Right renal cortex interstitium (tissue), 3 donors: ENCODE measurements at places on chromosomes 1 and 21. TPM values are rescaled to one million over a fixed set of nuclear protein-coding genes. Genes with fewer than 3 reads are reported as not detected.

- DNase-seq = no peak
Measured at GRCh38 chr1:53639251-53639763, 99.7 kb downstream of the GLIS1 start.

DNA sequence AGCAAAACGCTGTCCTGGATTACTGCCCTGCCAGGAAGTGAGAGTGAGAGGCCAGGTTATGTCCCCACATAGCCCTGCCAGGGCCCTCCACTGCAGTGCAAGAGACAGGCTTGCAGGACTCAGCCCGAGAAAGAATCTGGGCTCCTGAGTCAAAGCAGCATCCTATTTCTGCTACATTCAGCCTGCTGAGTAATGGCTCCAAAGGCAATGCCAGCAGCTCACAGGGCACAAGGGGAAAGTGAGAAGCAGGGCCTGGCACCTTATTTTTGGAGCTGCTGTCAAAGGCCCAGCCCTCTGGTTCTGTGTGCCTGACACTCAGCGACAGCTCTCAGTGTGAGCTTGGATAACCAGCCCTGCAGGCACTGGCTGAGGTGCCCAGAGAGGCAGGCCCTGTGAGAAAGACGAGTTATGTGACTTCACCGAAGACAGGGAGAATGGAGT lies 83.9 kb downstream of the DTL start:
- no peak for DNase-seq

DNA sequence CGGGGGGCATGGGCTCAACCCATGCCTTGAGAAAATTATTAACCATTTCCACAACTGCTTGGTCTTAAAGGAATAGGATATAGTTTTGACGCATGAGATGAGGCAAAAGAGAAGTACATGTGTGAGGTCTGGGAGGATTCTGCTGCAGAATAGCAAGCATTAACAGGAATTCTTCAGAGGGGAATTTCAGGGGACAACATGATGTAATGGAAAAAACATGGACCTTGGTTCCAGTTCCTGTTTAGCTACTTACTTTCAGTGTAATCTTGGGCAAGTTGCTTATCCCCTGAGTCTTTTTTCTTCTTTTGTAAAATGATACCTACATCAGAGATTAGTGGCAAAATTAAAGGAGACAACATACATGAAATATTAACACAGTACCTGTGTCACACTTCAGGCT lies 85.6 kb downstream of the PRRX1 start:
- no peak for DNase-seq

DNA sequence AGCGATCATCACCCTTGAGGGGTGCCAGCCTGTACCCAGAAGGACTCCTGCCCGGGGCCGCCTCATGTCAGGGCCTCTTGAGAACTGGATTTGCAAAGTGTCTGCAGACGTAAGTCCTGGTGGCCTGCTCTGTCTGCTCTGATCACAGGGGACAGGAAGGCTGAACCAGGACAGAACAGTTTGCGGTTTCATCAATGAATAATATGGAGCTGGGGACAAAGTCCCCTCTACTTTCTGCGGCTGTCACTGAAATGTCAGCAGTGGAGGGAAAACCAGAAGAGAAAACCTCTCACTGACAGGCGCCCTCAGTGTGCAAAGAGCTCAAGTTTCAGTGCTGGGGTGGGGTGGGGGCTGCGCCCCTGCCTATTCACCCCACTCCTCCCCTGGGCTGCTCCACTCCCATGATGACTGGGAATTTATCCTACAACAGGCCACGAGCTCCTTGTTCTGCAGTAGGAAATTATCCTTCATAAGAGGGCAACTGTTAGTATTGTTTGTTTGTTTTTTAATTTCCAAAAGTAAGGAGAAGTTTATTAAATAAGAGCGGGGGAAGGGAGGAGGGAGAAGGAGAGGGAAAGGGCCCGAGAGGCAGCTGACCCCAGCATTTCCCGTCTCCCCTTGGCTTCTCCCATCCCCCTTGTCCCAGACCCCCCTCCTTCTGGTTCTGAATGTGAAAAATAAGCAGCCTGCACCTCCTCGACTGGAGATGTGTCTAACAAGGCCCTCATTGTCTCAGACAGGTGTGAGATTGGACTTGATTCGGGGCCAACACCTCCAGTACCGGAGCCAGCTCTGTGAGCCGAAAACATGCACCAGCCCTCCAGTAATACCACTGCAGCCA lies 149.2 kb downstream of the CLIC6 start:
- DNase-seq = no peak

- DNase-seq = no peak
Measured at GRCh38 chr1:8025671-8026144, 401 bp downstream of the ERRFI1 start.

DNA sequence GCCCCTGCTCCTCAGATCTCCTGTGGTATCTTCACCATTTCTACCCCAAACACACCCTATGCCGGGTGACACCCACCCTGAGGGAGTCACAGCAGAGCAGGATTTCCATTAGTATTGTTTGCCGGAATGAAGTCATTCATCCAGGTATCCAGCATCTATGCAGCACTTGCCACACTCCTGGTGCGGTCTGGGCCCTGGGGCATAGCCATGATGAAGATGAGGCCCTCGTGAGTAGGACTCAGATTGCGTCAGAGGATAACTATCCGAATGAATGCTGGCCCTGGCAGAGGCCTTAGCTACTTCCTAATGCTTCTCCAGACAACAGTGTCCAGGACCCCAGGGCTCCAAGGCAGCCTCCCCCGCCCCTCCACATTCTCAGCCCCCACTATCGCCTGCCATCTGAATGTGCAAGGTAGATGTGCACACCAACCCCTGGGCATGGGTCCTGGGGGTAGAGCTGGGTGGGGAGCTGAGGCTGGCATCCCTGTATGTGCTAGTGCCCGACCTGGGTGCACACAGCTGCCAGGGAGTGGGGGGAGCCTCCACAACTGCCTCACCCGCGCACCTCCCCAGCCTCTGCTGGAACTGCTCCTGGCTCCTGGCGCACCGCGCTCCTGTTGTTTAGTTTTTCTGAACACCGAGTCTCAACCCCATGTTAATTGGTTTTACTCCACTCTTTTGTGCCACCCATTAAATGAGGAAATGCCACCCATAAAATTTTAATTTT lies 25.5 kb upstream of the ZC3H12A start:
- no peak for DNase-seq

DNA sequence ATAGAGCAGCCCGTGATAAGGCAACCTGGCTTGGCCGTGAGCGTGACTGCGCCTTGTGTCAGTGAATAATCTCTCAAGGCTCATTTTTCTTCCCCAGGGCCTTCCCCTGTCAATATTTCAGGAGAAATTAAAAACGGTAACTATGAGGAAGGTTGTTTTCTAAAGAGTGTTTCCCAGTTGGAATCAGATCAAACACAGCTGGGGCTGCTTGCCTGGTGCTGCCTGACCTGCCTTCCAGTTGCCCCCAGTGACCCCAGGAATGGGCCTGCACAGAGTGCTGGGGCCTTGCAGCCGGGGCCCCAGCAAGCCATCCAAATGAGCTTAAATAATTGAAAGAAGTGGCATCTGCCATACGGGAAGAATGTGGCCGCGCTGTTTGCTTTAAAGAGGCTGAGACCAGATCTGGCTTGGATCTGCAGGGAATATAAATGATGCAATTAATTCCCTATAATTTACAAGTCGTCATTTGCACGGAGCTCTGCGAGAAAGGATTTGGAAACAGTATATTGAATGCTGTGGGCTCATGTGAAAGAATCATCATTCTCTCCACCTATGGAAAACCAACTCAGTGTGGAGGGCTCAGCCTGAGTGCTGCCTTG lies 203.9 kb downstream of the C1orf94 start:
- DNase-seq = no peak

The TRIM45 gene
- 15.1 TPM for polyA plus RNA-seq

The PKLR gene
- polyA plus RNA-seq = 5.4 TPM

The TRIM63 gene
- 0.82 TPM for polyA plus RNA-seq

GRCh38 chr1:233367057-233367803 lies 39.7 kb downstream of the MAP3K21 start:
- DNase-seq = no peak

- no peak for DNase-seq
Measured at GRCh38 chr1:211521102-211521815, 29.3 kb upstream of the RD3 start.

DNA sequence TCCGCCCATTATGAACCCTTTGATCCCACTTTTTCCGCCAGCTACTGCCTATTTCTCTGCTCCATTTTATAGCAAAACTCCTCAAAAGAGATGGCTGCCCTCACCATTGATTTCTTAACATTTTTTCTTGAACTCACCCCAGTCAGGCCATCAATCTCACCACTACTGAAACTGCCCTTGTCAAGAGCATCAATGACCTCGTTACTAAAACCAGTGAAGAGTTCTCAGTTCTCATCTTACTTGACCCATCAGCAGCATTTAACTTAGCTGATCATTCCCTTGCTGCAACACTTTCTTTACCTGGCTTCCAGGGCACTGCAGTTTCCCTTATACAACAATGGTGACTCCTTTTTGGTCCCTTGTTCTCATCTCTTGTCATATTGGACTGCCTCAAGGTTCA lies 35.2 kb upstream of the FASLG start:
- no peak for DNase-seq

The MFAP2 gene
- polyA plus RNA-seq = 186 TPM

- no peak for DNase-seq
Measured at GRCh38 chr1:175132436-175132835, 60.1 kb downstream of the KIAA0040 start.

The PCBP3 gene
- polyA plus RNA-seq = 1.1 TPM

The TTC34 gene
- 0.72 TPM for polyA plus RNA-seq

- no peak for DNase-seq
Measured at GRCh38 chr1:194731025-194731424, 1544.6 kb upstream of the B3GALT2 start.

DNA sequence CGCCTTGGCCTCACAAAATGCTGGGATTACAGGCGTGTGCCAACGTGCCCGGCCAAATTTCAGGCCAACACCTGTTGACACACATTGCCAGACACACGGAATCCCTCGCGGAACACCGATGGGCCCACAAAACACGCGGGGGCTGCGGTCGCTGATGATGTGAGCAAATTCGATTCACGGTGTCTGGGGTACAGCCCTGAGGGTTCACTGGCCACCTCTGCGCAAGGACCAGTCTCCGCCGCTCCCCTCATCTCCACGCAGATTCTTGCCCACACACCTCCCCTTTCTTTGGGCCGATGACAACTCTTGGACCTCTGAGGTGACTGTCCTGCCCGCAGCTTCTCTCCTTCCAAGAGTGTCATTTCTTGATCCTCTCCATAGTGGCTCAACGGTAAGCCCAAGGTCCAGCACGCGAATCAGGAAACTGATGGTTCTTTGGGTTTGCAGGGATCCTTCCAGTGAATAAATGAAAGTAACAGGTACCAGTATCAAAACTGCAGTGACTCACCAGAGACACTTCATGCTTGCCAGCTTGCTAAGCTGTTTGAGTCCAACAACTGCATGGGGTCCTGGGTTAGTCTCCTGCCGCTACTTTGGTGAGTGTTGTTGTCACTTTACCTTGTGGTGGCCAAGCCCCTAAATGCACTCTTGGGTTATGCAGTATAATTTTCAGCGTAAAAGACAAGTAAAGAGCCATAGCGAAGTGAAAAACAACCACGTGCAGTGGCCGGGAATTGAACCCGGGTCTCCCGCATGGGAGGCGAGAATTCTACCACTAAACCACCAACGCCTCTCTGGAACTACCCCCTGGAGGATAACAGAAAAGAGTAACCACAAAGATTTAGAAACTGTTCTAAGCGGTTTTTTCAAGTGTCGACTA lies 11.0 kb upstream of the RNU1-3 start:
- no peak for DNase-seq

The FOXD2 gene
- 4.8 TPM for polyA plus RNA-seq

- DNase-seq = no peak
Measured at GRCh38 chr1:190711069-190711468, 233.4 kb upstream of the BRINP3 start.

The KCNJ9 gene
- polyA plus RNA-seq = 0.08 TPM

- no peak for DNase-seq
Measured at GRCh38 chr1:198556971-198557370, 16.5 kb upstream of the ATP6V1G3 start.

The PERM1 gene
- polyA plus RNA-seq = 0.21 TPM

The CD53 gene
- polyA plus RNA-seq = 7.4 TPM

DNA sequence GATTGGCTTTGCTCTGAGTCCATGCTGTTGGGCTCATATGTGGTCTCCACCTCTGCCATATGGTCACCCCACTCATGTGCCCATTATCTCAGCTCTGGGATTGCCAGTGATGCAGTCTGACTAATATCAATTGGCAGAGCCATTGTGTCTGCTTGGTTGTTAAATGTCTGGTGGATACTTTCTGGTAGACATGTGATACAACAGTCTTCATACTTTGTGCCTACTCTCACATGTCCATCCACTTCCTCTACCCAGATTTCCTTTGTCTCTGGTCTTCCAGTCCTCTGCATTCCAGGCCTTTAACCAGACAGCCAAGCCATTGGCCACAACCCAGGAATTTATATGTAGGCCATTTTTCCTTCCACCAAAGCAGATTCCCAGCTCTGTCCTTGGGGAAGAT lies 30.8 kb upstream of the DIPK1A start:
- DNase-seq = no peak

DNA sequence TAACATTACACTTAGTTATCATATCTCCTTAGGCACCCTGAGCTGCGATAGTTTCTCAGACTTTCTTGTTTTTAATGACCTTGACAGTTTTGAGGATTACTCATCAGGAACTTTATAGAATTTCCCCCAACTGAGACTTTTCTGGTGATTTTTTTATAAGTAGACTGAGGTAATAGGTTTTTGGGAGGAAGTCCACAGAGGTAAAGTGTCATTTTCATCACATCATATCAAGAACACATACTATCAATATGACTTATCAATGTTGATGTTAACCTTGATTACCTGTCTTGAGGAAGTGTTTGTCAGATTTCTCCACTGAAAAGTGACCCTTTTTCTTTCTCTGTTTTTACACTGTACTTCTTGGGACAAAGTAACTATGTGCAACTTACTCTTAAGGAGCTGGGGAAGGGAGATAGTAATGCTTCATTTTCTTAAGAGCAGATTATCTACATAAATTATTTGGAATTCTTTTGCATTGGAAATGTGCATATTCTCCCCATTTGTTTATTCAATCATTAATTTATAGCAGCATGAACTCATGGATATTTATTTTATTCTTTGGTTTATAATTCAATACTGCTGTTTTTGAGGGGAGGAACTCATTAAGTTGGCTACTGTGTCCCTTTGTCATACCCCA lies 72.8 kb upstream of the HSD17B7 start:
- DNase-seq = no peak

GRCh38 chr1:17757426-17757825 lies 2.3 kb downstream of the ACTL8 start:
- no peak for DNase-seq

The CZIB gene
- polyA plus RNA-seq = 84.6 TPM

- no peak for DNase-seq
Measured at GRCh38 chr1:12150456-12151200, 16.2 kb upstream of the TNFRSF1B start.

GRCh38 chr1:221527302-221527701 lies 214.6 kb downstream of the DUSP10 start:
- no peak for DNase-seq
